Suppressor macrophage treated with lipopolysaccharide for 1 hour (primary cell): ENCODE measurements at places on chromosomes 1 and 21.

- no peak for DNase-seq
Measured at GRCh38 chr1:48771561-48771960, 5.1 kb downstream of the BEND5 start.

GRCh38 chr1:4147509-4147908 lies 247.4 kb upstream of the C1orf174 start:
- no peak for DNase-seq

DNA sequence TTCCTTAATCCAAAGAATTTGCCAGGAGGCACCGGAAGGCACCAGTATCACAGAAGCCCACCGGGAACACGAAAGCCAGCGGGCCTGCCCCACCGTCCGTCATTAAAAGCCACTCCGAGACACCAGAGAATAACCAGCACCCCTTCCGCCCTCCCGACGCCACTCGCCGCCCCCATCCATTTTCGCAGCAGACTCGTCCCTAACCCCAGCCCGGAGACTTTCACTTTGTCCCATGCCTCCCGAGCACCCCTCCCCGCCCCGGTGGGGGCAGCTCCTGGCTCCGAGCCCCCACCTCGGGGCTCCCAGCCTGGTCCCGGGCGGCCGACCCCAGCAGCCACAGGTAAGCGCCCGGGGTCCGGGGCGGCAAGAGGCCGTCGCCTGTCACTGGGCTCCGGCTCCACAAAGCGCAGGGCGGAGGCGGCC lies 105.4 kb downstream of the SLC45A1 start:
- DNase-seq, result peak; percentile 45

- DNase-seq, result no peak
Measured at GRCh38 chr1:25107643-25108010, 124.7 kb downstream of the SYF2 start.

GRCh38 chr1:197418693-197419092 lies 150.6 kb downstream of the CRB1 start:
- no peak for DNase-seq

DNA sequence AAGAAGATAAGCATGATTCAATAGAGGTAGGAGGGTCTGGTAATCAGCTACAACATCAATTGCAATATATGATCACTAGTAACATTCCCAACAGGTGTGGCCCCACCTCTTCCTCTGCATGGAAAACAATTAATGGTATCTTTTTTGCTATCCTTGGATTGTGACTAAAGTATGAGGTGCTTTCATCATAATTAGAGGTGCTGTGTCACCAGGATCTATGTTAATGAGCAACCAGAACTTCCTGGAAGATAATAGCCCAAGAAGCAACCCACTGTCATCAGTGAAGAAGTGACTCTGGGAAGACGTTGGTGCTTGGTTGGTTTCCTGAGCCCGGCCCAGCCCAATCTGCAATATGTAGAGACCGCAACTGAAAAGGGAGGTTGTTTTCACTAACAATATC lies 167.2 kb downstream of the SETD4 start:
- no peak for DNase-seq

DNA sequence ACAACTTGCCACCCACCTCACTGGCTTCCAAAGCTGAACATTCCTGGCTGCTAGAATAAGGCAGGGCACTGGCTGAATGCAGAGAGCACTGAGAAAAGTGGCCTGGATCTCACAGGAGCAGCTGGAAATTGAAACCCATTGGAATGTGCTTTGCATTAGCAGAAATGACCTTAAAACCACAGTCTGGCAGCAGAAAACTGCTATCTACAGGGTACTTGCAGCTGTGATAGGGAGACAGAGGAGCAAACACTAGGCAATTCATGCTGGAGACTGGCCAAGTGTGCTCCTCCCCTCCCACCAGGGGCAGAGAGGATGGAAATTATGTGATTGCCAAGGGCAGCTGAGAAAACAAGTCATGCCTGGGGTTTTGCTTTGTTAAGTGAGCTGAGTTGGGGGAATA lies 47.2 kb downstream of the HSD3B1 start:
- DNase-seq, result no peak

- DNase-seq, result peak; percentile 53
Measured at GRCh38 chr1:198543670-198544260, 3.3 kb upstream of the ATP6V1G3 start.

DNA sequence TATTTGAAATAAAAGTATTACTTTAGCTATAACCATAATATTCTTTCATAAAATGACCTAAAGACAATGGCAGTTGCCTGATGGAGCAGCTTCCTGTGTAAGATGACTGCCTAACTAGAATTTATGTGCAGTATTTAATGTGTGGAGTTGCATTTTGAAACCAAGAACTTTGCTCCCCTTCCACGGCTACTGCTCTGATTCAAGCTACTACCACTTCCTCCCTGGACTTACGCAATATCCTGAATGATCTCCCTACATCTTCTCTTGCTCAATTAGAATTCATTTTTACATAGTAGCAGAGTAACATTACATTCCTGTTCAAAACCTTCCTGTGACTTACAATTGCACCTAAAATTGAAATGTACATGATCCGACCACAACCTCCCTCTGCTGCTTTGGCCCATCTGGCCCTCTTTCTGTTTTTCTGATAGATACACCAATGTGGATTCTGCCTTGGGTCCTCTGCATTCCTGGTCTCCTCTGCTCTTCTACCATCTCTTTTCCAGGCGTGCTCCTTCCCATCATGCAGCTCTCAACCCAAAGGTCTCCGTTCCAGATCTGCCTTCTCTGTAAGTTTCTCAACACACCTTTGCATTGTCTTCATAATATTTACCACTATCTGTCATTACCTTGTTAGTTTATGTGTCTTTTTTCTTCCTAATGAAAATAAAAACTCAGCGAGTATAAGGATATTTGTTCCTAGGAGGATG lies 47.4 kb upstream of the USP25 start:
- DNase-seq, result peak; percentile 87

GRCh38 chr1:169106921-169107602 lies 572 bp downstream of the ATP1B1 start:
- peak; percentile 45 for DNase-seq

DNA sequence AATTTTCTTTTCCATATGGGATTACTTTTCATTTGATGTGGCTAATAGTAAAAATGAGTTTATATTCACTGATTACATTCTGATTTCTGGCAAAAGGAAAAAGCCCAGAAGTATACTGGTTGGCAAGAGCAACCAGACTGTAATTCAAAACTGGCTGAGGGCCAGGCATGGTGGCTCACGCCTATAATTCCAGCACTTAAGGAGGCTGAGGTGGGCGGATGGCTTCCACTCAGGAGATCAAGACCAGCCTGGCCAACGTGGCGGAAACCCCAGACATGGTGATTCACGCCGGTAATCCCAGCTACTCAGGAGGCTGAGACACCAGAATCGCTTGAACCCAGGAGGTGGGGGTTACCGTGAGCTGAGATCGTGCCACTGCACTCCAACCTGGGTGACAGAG lies 14.5 kb downstream of the SYT11 start:
- DNase-seq, result no peak

- no peak for DNase-seq
Measured at GRCh38 chr21:35603494-35603893, 456.8 kb downstream of the SETD4 start.

DNA sequence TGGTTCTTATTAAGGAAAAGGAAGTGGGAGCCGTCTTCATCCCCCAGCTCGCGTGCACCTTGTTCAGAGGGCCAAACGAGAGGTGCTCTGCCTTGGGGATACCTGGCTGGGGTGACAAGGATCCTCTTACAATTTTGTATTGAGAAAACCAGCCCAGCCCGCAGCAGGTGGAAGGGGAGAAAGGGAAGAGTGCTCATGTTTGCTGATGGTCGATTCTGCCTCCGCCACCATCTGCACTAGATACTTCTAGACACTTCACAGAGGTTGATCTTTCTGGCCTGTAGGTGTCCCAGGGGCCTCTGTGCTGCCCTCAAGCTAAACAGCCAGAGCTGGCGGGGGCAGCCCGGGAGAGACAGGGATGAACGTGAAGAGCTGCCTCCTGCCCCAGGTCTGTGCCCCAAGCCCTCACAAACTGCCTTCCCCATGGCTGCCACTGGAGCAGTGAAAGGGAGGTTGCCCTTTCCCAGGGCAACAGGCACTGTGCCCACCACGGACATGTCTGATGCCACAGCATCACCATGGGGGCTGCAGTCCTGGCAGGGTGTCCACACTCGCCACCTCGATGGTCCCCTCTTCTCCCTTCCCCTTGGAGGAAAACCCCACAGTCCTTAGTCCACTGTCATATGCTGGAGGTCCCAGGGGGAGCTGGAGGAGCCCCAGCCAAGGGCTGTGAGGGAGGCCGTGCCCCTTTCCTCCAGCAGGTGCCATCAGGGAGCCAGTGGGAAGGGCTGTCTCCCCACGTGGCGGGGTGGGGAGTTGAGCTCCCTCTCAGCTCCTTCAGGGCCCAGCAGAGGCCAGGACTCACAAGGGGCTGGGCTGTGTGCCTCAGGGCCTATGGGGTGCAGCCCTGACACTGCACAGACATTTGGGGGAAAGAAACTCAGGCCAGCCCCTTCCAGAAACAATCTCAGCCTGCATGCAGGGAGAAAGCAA lies 8.1 kb downstream of the ADPRS start:
- DNase-seq, result no peak
